Hepatocyte (in vitro differentiated cells): ENCODE measurements at places on chromosomes 7 and 10. TPM values are rescaled to one million over a fixed set of nuclear protein-coding genes. Genes with fewer than 3 reads are reported as not detected.

- DNase-seq = no peak
These were observed 226.1 kb upstream of the SEMA3D start for GRCh38 chr7:85412912-85413311.

DNA sequence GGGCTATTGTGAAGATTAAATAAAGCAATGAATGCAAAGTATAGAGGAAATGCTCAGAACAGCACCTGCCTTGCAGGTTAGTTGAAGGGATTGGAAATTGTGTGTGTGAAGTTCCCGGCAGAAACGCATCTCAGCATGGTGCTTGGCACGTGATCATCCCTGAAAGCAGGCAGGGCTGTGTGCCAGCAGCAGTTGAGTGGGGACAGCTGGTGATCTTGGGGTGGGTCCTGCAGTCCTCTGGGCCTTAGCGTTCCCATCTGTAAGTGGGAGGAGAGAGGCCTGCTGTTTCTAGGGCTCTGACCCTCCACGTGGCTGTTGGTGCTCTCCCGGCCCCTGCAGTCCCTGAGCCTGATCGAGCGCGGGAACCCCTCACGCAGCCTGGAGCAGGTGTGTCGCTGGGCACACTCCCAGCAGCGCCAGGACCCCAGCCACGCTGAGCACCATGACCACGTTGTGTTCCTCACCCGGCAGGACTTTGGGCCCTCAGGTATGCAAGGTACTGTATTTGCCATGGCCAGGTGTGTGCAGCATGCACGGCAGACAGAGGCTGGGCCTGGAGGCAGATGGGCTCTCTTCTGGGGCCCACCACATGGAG, 55.3 kb downstream of the TBATA start:
- DNase-seq = no peak

DNA sequence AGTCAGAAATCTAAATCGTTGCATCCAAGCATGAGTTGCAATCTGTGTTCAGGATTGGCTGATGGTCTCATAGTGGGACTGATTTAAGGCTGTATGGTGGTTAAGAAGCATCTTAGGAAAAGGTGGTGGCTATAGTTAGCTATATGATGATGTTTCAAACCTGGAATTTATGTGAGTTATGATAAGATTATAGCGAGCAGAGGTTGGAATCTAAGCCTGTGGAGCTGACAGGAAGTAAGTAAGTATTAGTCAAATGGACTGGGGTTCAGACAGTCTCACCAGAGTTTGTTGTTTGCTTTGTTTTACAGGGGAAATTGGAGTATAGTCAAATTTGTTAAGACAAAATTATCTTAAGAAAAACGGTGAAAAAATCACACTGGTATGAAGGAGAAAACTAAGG, 56.7 kb downstream of the ANKRD7 start:
- DNase-seq = no peak

DNA sequence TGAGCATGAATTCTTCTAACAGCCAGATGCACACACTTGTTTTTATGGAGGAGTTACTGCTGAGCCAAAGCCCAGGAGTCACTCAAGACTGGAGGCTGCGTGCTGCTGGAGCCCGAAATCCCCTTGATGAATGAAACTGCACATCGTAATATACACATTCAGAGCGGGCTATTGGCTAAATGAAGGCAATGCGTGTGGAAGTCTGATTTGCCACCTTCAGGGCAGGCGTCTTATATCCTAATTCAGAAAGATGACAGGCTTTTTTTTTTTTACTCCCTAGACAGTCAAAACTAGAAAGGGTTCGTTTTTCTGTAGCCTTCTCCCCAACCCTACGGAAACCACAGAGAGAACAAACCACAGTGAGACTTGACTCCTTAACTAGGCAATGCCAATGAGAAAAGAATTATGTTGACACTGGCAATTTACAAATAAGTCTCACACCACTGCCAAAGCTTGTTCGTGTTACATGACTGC, 227.2 kb upstream of the KLF14 start:
- DNase-seq = no peak

- no peak for DNase-seq
These were observed 216.7 kb upstream of the RNF32 start for GRCh38 chr7:156423876-156424275.

GRCh38 chr7:55484834-55485233, 87.5 kb downstream of the VOPP1 start:
- DNase-seq = no peak

- no peak for DNase-seq
These were observed 292.5 kb downstream of the CCDC3 start for GRCh38 chr10:12709000-12709401.

DNA sequence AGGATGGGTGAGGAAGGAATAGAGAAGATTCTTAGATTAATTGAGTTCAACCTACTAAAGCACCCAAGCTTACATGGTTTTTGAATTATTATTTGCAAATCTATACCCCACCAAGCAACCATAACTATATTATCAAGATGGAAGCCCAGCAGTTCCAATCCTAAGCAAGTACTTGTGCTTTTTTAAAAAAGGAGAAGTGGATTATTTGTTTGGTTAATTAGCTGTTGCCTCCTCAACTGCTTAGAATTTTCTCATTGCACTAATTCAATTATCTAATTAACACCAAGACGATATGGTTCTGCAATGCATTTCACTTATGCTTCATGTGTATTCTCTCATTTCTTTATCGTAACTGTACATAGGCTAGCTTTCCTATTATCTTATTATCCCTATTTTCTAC, 27.3 kb upstream of the WIPF3 start:
- DNase-seq = no peak

DNA sequence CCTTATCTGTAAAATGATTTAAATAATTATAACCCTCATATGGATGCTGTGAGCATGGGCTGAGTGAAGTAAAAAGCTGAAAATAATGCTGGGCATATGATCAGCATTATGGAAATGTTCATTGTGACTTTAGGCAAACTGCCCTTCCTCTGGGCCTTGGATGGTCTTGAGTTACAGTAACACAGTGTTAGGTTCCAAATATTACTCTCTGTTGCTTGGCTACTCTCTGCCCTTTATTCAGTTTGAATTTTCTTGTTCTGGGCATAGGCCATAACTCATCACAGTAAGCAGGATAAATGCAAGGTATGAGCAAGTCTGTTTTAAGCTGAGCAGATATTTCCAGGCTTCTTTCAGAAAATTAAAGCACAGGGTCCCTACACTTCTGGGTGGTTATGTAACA, 868.0 kb downstream of the KCNMA1 start:
- DNase-seq = no peak

DNA sequence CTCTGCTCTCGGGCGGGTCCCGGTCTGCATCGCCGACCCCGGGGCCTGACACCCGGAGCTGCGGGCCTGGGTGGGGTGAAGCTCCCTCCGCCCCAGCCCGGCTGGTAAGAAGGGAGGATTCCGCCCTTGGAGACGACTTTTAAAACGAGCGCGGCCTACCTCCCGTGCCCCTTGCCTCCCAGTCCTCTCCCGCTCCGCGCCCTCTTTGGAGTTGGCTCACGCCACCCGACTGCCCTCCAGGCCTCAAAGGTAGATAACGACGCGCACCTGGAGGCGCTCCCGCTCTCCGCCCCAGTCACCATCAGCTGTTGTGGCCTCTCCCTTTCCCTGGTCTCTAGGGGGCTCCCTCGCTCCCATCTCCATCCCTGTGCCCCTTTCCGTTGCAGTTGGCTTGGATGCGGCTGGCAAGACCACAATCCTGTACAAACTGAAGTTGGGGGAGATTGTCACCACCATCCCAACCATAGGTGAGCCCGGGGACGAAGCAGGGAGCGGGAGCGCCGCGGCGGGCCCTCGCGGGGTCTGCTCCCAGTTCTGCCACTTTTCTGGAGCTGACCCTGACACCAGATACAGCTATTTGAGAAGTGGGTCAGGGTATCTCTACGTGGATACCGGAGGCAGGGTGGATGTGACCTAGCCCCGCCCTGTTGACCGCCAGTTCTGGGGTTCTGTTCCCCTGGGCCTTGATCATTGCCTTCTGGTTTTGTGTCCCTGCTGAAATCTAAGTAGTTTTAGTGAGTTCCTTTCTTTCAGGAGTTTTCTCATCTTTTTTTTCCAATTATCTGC, 679 bp downstream of the ARF5 start:
- peak; percentile 86 for DNase-seq

- DNase-seq = peak; percentile 1
These were observed 19.5 kb upstream of the EIF5AL1 start for GRCh38 chr10:79492839-79493238.

GRCh38 chr10:45461034-45461433, 87.0 kb downstream of the ALOX5 start:
- DNase-seq = no peak

- no peak for DNase-seq
These were observed 5.1 kb upstream of the SLC16A12 start for GRCh38 chr10:89540420-89540949.

DNA sequence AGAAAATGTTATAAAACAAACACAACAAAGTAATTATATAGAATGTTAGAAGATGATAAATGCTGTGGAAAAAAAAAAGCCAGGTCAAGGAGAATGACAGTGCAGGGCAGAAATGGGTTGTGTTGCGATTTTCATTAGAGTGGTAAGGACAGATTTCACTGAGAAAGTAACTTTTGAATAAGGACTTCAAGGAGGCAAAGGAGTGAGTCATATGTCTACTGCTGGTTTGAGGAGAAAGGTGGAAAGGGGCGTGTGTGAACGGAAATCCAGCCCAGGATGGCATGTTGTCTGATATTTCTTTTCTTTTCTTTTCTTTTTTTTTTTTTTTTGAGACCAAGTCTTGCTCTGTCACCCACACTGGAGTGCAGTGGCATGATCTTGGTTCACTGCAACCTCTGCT, 12.3 kb upstream of the DLD start:
- DNase-seq = no peak

DNA sequence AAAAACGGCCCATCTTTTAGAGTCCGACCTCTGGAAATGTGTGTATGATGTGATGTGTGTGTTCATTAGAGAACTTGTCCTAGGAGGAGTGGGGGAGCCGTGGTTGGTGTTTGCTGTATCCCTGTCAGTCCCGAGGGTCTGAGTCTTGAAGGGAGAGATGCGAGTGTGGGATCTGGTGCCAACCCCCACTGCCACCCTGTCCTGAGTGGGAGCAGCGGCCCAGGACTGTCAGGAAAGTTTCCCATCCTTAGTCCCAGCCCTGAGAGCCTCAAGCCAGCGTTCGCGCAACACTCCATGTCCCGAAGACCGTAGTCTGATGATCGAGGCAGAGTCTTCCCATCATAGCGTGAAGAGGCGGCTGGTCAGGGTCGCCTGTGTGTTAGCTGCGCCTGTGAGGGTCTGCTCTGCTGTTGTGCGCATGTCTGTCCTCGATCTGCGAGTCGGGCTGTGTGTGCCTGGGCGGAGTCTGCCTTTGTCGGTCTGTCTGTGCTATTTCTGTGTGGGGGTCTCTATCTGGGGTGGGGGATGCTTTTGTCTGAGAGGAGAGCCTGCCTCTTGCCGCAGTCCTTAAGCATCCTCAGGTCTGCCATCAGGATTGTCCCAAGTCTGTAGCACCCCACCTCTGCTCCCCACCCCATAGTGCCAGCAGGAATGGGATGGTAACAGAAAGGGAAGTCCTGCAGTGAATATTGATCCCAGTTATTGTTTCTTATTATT, 514 bp upstream of the CHAT start:
- DNase-seq = no peak

DNA sequence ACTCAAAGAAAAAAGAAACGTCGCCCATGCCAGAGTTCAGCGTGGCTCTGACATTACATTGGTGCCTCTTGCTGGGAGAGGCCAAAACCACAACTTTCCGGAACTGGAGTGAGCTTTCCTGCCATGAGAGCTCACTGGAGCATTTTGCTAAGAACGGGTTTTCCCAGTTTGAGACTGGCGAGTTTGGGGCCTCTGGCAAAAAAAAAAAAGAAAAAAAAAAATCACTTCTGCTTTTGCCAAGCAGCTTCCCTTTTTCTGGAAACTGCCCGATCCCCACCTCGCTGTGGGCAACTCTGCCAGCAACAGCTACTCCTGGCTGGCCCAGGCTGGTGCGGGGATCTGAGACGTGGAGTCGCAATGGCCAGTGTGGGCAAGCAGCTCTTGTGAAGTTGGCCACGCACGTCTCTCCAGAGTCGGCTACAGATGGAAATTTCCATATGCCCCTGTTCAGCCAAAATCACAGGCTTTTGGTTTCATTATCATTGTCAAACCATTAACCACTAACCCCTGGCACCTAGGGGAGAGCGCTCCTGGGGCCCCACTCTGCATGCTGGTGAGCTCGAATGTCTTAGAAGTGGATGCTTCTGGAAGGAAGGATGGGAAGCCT, 25.7 kb downstream of the PRKAG2 start:
- DNase-seq = no peak

DNA sequence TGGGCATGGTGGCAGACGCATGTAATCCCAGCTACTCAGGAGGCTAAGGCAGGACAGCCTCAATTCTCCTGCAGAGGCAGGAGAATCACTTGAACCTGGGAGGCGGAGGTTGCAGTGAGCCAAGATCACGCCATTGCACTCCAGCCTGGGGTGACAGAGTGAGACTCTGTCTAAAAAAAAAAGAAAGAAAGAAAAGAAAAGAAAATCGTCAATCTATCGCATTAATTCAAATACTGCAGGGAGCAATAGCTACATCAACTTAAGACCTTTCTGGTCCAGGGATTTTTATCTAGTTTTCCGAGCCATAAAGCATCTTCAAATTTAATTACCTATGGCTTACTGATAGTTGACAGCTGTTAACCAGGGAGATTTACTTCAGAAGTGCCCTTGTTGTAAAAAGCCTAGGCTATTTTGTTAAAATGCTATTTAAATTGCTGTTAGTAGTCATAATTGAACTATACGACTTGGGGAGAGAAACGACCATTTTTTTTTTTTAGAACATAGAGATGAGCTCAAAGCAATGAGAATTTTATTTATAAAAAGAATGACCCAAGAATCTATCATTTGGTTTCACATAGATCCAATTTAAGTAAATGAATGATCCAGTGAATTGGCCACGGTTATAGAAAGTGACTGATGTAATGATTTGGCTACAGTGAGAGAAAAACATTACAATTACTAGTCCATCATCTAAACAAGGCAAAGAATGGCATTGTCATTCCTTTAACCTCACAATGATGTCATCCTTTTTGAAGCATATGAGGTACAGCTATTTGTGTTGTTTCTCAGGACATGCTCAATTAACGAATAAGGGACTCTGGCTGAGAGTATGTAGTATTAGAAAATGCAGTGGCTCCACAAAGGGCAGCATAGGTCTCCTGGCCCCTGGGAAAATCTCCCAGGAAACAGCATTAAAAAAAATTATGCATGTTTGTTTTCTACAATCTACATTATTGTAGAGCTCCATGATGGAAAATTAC, 85.3 kb downstream of the SEMA3C start:
- DNase-seq = no peak

DNA sequence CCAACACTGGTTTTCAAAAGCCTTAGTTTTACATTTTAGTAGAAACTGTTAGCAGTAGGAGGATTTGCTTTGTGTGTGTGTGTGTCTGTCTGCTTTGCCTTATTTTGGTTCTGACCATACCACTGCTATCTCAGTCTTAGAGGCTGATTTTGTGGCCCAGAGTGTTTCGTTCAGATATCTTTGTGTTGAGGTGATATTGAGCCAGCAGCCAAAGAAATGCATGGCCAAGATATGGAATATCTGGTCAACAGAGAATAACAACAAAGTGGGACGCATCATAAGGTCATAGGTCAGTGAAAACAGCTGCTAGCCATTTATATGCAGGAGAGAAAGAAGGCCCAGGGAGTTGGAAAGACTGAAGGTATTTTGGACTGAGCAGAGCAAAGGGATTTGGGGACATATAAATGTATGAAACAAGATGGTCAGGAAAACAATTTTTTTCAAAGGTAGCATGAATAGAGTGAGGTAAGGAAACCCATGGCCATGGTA, 47.7 kb downstream of the KIAA1217 start:
- no peak for DNase-seq

- DNase-seq = no peak
These were observed 5.7 kb downstream of the MNX1 start for GRCh38 chr7:157004521-157005455.

Gene STEAP1B
- 0.36 TPM in 1 of 2 replicates, not detected in the other for total RNA-seq

Gene NRP1
- 44.5 and 46.9 TPM in 2 replicates for total RNA-seq

Gene NAT16
- not detected in 2 replicates for total RNA-seq

Gene SGPL1
- 36.8 and 43.5 TPM in 2 replicates for total RNA-seq

Gene ZWINT
- total RNA-seq = 15.3 and 19.4 TPM in 2 replicates

Gene SYT15
- total RNA-seq = 0.24 and 2.9 TPM in 2 replicates

Gene EIF5AL1
- total RNA-seq = 0.27 and 0.44 TPM in 2 replicates
